Stimulated activated CD4-positive, alpha-beta T cell treated with anti-CD3 and anti-CD28 coated beads, Interleukin-1b, Interleukin-23, amount 100 ng/mL, for 1 hour (primary cell): ENCODE measurements at places on chromosomes 4 and X.
A peak's percentile ranks its signal among the peaks of the same experiment; 100 is the strongest.

DNA sequence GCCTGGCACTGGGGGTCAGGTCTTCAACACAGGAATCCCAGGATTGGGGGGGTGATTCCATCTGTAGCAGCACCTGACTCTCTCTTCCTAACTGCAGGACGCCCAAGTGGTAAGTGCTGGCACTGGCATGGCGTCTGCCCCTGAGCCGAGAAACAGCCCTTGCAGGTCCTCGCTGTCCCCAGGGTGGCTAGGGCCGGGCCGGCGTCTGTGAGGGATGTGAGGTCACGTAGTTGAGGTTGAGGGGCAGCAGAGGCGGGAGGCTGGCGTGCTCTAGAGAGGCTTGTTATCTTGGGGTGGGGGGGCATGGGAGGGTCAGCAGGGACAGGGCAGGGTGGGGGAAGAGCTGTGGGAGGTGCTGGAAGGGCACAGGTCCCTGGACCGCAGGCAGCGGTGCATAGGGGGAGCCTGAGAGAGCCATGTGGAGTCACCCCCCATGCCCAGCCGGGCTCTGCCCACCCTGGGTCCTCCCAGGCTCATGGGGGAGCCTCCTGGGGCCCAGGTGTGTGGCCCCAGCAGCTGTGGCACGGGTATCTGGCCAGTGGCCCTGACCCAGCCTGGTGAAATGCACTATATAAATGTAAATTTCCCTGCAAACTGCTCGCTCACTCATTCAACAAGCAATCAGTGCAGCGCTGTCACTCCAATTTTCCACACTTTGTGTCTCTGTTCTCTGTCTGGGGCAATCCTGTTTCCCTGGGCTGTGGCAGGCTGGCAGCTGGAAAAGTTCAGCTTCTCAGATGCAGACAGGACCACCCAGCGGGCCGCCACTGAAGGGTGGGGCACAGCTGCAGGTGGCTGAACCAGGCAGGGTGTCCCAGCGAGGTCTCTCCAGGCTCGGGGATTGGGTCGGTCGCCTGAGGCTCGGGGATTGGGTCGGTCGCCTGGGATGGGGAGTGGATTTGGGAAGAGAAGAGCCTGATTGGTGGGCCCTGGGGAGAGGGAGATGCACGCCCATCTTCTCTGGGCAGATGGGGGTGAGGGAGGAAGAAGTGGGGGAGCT, 102.2 kb upstream of the NKX1-1 start:
- DNase-seq: no peak

- DNase-seq: no peak
These were observed 258.9 kb downstream of the SPANXN1 start for GRCh38 chrX:145506214-145506613.

DNA sequence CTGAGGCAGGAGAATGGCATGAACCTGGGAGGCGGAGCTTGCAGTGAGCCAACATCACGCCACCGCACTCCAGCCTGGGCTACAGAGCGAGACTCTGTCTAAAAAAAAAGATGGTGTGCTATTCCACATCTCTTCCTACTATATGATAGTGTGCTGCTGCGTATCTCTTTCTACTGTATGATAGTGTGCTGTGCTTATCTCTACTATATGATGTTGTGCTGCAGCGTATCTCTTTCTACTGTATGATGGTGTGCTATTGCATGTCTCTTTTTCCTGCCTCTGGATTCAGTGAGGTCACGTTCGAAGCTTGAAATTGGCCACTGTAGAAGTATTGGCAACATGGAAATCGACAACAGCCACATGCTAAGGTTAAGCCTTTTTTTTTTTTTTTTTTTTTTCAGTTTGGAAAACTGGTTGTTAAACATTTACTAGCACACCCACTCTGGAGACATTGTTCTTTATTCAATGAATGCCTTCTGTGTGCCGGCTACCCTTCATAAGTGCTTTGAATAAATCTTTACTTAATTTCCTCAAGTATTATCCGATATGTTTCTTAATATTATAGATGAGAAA, 31.0 kb downstream of the ARFIP1 start:
- DNase-seq: no peak

- no peak for DNase-seq
These were observed 587.2 kb downstream of the EPHA5 start for GRCh38 chr4:65083076-65083475.

DNA sequence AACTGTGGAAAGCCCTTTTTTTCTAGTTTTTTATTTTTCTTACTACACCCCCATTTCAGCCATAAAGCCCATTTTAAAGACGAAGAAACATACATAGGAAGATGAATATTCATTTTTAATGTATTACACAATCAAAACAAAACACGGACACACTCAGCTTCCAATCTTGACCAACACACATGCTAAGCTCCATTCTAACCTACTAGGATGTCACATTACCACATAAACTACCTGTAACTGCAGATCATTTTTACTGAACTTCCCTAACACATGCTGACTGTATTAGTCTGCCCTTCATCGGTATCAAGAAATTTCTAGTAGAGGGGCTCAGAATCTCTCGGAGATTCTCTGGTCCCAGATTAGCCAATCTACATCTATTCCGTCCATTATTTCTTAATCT, 1.8 kb downstream of the CCNI start:
- no peak for DNase-seq

DNA sequence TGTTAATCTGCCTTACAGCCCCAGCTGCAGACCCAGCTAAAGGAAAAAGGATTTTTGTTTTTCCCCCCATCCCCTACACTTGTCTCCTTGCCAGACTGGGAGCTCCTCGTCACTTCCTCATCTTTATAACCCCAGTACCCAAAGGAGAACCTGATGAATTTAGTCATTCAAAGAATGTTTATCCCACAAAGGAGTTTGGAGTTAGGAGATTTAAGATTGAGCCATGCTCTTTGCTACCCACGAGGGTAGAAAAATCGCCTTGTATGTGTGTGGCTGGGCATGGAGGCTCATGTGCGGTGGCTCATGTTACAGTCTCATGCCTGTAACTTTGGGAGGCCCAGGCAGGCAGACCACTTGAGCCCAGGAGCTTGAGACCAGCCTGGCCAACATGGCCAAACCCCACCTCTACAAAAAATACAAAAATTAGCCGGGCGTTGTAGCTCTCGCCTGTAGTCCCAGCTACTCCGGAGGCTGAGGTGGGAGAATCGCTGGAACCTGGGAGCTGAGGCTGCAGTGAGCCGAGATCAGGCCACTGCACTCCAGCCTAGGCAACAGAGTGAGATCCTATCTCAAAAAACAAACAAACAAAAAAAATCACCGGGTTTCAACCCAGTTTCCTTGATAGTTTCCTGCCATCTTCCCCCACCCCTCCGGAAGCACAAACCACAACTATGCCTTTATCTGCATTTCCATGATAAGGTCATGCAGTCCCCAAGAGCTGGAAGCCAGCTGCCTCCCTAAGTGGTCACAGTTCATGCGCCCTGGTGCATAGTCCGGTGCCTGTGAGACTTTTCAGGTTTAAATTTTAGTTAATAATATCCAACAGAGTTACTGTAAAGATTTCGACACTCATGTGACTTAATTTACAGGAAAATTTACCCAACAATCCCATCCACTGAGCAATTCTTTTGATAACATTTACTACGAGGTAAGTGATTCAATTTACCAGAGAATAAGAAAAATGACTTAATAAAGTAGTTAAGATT, 1.5 kb downstream of the CFAP97 start:
- DNase-seq: no peak

DNA sequence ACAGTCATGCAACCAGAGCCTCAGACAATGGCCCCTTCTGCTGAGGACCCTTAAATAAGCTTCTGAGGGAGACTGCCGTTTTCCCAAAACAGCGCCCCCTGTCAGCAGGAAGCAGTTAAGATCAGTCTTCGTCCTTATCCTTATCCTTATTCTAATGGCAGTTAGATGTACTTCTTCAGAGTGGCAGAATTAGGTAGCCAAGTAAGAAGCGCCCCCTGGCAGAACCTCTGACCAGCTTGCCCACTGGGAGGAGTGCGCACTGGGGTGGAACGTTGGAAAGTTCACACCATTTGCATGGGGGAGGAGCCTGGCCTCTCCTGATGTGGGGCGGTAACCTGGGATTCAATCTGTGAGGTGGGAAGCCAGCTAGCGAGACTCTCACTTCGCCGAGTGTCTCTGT, 133.6 kb upstream of the QRFPR start:
- no peak for DNase-seq

DNA sequence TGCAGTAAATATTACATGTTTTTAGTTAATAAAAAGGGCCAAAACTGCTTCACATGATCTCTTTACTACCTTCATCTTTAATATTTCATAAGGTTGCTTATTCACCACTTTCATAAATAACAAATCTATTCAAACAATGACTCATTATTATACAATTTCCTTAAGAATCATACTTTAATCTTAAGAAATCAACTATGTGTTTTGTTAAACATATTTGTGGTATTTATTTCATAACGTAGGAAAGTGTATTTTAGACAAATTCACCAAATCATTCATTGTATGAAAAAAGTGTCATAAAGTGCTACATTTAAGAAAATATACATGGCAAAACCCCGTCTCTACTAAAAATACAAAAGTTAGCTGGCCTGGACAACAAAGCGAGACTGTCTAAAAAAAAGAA, 150.5 kb upstream of the RXFP1 start:
- DNase-seq: no peak

GRCh38 chr4:184784628-184785257, 41.0 kb downstream of the ACSL1 start:
- no peak for DNase-seq

- no peak for DNase-seq
These were observed 163.3 kb upstream of the PRDX4 start for GRCh38 chrX:23503835-23504539.

DNA sequence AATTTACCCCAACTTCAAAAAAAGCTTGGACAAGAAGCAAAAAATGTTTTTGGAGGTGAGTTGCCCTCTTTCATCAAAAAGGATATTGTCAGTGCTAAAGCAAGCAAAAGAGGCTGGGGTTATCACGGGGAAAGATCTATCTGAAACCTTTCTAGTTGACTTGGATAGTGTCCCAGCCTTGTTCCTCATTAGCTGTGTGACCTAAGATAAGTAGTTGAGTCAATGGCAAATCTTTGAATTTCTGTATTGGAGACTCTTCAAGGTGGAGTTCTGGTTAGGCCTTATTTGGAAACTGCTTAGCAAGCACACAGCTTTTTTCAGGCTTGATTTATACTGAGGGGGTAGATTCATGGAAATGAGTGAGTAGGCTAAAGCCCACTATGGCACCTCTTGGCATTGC, 271.6 kb downstream of the GRIA3 start:
- DNase-seq: no peak

DNA sequence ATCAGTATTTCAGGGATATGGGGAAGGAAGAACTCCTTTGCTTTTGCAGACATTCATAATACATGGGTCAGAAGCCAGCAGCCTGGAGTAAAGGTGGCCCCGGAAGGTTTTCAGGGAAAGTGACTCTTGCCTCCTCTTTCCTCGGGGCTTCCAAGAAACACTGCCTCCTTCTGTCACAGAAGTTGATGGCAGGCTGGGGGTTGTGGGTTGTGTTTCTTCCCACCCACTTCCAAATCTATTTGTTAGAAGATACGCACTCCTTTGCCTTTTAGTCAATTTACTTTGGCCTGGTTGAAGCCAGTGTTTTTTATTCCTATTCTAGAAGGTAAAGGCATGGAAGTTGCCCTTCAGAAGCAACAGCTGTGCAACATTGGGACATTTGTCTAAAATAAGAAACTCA, 19.7 kb downstream of the KIT start:
- DNase-seq: no peak

DNA sequence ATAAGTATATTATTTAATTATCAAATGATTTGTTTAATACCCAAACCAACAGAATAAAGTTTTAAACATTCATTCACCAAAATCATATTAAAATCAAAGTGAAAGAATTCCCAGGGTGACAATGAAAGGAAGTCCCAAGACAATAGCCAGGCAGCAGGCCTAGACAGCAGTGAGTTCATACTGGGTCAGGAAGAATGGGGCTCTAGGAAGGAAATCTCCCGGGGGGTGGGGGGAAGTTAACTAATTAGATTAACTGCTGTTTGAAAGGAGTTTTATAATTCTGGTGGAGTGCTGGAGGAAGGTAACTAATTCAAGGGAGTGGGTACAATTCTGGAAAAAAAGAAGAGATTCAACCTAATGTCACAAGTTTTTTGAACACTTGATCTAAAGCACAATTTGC, 104.1 kb downstream of the ZAR1 start:
- no peak for DNase-seq

GRCh38 chrX:70196961-70197720, 19.9 kb downstream of the DGAT2L6 start:
- DNase-seq: peak; percentile 37

DNA sequence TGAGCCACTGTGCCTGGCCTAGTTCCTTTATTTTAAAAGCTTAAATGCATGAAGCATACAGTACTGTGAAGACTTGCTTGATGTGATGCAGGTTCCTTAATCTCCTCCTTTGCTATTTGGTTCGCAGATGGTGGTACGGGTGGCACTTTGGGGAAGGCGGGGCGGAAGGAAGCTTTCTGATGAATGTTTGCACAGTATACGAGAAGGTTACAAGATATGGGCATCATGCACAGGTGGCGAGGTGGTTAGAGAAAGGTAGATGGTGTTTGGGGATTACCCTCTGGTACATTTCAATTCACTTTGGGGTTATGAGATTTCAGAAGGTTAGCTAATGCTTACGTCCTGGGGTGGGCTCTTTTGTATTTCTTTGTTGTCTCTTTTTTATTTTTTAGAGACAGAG, 17.2 kb downstream of the RHOH start:
- no peak for DNase-seq

GRCh38 chr4:101277671-101278070, 69.7 kb downstream of the PPP3CA start:
- DNase-seq: no peak

- no peak for DNase-seq
These were observed 71.7 kb downstream of the ARAP2 start for GRCh38 chr4:36172656-36173055.

- DNase-seq: no peak
These were observed 80.0 kb downstream of the CLDN34 start for GRCh38 chrX:10047133-10047532.

GRCh38 chrX:118745570-118745969, 18.2 kb downstream of the IL13RA1 start:
- DNase-seq: no peak

GRCh38 chr4:112896609-112897190, 152.8 kb upstream of the ANK2 start:
- DNase-seq: no peak

DNA sequence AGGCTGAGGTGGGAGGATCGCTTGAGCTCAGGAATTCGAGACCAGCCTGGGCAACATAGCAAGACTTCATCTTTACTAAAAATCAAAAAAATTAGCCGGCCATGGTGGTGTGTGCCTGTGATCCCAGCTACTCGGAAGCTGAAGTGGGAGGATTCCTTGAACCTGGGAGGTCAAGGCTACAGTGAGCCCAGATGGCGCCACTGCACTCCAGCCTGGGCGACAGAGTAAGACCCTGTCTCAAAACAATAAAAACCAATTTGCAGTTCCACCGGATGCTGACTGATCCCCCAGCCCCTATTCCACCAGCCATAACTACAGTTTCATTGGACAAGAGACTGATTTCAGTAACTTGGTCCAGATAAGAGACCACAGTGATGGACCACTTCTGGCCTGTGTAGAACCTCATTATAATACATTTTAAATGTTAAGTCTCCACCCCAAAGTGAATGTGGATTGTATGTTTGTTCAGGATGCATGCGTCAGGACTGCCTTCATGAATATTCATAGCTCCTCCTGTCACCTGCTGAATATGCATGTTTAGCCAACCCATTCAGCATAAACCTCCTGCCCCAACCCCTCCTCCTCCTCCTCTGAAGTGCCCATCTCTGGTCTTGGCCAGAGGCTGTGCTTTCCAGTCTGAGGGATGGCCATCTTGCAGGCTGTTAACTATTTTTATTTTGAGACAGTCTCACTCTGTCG, 2.3 kb upstream of the SLBP start:
- DNase-seq: no peak
